IMR-90 (cell line): ENCODE measurements at places on chromosomes 2 and 18. TPM values are rescaled to one million over a fixed set of nuclear protein-coding genes. Genes with fewer than 3 reads are reported as not detected.

GRCh38 chr2:167136879-167137596, 248.8 kb downstream of the XIRP2 start:
- H3K36me3 ChIP-seq = no peaks in the 10 kb centered on the region
- no peak overlapping the region for H3K4me3 ChIP-seq
- peaks cover 11% of the 10 kb centered on the region for H3K4me1 ChIP-seq
- no peaks in the 10 kb centered on the region for H3K27me3 ChIP-seq
- H3K27ac ChIP-seq = no peak overlapping the region
- peak; percentile 28 for DNase-seq

GRCh38 chr2:168835969-168836368, 33.5 kb downstream of the NOSTRIN start:
- no peaks in the 10 kb centered on the region for H3K4me1 ChIP-seq
- no peak for DNase-seq
- no peak overlapping the region for H3K4me3 ChIP-seq

- no peak overlapping the region for H3K27ac ChIP-seq
- H3K4me3 ChIP-seq = no peak overlapping the region
- no peaks in the 10 kb centered on the region for H3K27me3 ChIP-seq
- no peaks in the 10 kb centered on the region for H3K4me1 ChIP-seq
- no peak for DNase-seq
These were observed 311.0 kb upstream of the FSHR start for GRCh38 chr2:49465157-49465831.

GRCh38 chr2:75552222-75552621, 8.5 kb downstream of the EVA1A start:
- H3K36me3 ChIP-seq = peaks cover 11% of the 10 kb centered on the region
- peaks cover 9% of the 10 kb centered on the region for H3K4me1 ChIP-seq
- DNase-seq = no peak
- H3K27ac ChIP-seq = no peak overlapping the region

DNA sequence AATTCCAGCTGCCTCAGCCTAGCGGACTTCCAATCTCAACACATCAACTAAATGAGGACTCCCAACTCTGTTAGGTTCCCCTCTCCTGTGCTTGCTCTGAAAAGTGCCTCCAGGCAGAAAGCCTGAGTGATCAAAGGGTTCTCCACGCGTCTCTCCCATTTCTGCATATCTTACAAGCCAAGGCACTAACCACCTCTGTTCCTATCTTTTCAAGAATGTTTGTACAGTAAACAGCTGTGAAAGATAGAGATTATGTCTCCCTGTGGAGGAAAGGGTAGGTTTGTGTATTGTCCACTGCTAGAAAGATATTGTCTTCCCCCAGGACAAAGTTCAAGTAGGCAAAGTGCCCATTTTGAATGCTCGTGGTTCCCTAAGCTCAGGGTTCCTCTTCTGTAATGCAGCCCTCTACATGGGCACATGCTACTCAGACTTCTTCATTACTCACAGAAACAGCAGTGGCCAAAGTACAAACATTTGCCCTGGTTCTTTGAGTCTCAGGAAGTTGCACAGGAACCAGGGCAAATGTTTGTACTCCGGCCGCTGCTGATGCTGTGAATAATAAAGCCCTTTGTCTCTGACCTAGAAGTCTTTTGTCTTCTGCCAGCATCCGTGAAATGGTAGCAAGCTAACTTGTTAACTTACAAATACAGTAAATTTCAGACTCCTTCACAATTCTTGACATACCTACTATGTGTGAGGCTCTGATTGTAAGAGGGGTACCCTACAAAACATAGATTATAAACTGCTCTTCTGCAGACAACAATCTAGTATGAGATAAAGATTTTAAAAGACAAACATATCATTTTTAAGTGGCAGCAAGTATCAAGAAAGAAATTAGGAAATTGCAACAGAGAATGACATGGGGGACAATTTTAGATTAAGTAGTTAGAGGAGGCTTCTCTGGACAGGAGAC, 44.5 kb downstream of the PKDCC start:
- no peak overlapping the region for H3K4me3 ChIP-seq
- DNase-seq = no peak
- no peak overlapping the region for H3K27ac ChIP-seq
- H3K4me1 ChIP-seq = peaks cover 12% of the 10 kb centered on the region

The TXNDC2 gene
- 0.16 TPM in 1 of 2 replicates, not detected in the other for polyA plus RNA-seq

The CLEC4F gene
- polyA plus RNA-seq = not detected in 2 replicates

The LBX2 gene
- polyA plus RNA-seq = 0.62 and 0.66 TPM in 2 replicates

The POTEJ gene
- not detected in 2 replicates for polyA plus RNA-seq
